ENCODE measurements at places on chromosomes 4 and X.

- DNase-seq, result no peak
Observed at GRCh38 chr4:123871341-123871740, 474.7 kb downstream of the SPRY1 start.

DNA sequence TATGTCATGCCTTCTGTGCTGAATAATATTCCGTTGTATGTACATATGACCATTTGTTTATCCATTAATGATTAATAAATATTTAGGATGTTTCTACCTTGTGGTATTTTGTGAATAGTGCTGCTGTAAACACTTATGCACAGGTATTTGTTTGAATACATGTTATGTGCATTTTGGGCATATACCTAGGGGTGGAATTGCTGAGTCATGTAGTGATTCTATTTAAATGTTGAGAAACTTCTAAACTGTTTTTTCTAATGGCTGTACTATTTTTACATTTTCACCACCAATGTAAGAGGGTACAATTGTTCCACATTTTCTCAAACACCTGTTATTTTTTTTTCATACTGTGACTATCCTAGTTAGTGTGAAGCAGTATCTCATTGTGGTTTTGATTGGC is 1318.6 kb downstream of the TECRL start:
- no peak for DNase-seq

DNA sequence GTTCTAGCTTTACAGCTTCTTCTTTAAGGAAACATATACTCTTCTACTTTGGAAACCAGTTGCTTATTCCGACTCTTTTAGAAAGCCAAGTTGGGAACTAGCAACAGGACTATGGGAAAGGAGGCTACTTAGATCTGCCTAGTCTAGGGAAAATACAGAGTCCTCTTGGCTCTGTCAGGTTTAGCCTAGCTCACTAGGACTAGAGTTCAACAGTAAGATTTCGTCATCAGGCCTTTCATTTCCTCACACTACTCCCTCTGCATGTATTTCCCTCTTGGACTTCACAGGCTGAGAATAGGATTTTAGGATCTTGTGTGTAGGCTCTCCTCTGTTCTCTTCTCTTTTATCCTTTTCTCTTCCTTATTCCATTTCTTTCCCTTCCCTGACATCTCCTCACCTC is 409.8 kb downstream of the AR start:
- no peak for DNase-seq

DNA sequence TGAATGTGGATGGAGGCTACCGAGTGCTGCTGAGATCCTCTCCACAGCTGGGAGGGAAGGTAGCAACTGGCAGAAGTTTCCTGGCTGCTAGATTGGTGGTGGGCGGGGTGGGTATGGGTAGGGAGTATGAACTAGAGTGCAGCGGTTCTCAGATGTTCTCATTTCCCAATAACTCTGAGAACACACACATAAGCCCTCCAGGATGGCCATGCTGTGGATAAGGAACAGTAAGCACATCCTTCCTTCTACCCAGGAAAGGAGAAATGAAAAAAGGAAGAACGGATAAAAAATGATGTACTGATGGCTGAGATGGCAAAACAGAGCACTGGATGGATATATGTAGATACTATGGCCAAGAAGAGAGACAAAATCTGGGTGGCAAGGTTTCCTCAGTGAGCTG is 116.0 kb downstream of the ZNF827 start:
- DNase-seq, result no peak

- no peak for DNase-seq
Observed at GRCh38 chr4:55613621-55614020, 21.6 kb upstream of the PDCL2 start.

DNA sequence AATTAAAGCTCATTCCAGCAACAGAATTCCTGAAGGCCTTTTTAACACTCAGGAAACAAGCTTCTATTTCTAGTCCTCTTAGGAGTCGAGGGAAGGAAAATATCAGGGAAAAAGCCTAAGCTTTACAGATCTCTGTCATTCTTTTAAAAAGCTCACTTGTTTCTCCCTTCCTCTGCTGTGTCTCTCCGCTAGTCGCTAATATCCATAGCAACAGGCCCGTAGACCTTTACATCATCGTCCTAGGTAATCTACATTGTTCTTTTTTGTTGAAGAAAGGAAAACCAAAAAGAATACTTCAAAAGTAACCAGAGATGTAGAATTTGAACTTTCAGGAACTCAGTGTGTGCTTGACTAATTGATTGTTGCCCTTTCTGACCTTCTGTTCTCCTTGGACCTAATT is 45.9 kb upstream of the MTMR1 start:
- DNase-seq, result no peak

DNA sequence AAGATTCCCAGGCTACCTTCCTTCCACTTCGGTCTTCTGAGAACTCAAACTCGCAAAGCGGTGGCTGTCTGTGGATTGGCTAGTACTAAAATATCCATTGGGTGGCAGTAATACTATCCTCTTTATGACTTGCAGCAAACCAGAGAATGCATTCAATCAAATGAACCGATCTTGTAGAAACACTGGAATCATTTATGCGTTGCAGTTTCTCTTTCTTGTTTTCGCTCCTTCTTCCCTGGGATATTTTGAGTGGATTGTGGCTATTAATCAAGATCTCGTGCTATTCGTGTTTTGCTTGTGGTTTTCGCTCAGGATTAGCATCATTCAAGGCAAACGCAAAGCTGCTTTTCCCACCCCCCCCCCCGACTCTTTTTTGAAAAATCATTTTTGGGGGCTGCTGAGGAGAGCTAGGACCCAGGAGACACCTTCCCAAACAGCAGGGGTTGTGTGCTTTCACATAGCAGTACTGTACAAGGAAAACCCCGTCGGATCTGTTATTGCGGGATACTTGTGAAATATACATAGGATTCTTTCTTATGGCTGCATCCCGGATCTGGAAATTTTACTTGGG is at the start of gene IL1RAPL1:
IL1RAPL1 (plus strand) TSS at position 466 of the 571 bp plus-strand sequence.
- DNase-seq, result peak; percentile 57

- DNase-seq, result no peak
Observed at GRCh38 chrX:143437439-143437838, 79.8 kb downstream of the SPANXN3 start.

- no peak for DNase-seq
Observed at GRCh38 chrX:41507919-41508318, 60.8 kb downstream of the NYX start.

GRCh38 chrX:56788717-56789122 is 59.7 kb downstream of the NBDY start:
- no peak for DNase-seq

DNA sequence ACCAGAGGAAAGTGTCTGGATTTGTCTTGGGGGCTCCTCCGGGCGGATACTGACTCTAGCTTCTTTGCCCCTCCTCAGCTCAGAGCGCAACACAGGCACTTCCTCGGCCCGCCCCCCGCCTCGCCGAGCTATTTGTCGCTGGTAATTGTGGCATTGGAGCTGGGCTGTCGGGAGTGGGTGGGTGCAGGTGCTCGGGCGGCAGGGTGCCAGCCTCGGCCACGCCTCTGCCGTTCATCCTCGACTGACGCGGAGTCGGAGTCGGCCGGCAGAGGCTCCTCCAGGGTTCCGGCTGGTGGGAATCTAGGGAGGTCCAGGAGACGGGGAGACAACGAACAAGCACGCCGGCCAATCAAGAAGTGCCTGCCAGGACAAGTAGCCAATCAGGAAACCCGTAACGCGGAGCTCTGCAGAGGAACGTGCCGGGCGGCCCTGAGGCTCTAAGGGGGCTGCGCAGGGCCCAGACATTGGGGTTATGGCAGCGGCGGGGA is 3.9 kb upstream of the SYN1 start:
- DNase-seq, result peak; percentile 74

- no peak for DNase-seq
Observed at GRCh38 chrX:66547847-66548369, 91.0 kb downstream of the EDA2R start.

GRCh38 chr4:147610686-147611085 is 6.5 kb upstream of the TMEM184C start:
- peak; percentile 45 for DNase-seq

DNA sequence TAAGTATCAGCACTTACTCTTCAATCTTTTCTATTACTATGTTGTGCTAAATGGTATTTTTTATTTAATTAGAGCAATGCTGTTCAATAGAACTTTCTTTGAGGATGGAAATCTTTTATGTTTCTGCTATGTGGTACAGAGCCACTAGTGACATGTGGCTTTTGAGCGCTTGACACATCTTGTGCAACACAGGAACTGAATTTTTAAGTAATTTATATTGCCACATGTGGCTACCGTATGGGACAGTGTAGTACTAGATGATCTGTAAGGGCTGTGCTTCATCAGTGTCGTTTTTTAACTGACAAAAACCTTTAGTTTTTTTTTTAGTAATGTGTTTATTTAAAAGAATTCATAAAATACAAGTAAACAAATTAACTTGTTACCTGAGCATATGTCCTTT is 22.4 kb downstream of the HPRT1 start:
- DNase-seq, result no peak

- DNase-seq, result no peak
Observed at GRCh38 chrX:101203761-101204351, 15.7 kb upstream of the DRP2 start.

GRCh38 chrX:119407681-119408080 is 8.5 kb downstream of the SLC25A43 start:
- DNase-seq, result no peak

DNA sequence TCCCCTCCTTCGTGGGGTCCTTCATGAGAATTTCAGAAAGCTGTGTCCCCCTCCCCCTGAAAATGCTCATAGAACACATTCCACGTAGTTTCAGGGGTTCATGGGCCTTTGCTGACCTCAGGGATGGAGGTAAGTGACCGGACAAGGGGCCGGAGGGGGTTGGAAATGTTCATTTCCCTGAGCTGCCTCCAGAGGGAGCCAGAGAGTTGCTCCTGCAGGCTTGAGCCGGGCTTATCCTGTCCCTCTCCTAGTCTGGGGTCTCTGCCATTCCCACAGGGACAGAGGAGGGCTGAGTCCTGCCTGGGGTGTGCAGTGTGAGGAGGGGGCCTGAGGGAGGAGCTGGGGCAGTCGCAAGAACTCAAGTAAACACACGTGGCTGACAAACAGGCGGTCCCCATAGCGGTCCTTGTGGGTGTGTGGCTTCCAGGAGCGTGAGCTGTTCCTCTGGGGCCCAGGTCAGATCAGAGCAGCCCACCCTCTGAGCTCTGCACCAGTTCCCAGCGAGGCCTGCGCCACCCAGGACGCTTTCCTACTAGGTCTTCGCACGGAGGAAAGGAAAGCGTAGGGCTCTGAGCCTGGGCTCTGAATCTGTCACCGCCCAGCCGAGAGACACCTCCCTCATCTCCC is 62.5 kb downstream of the WFS1 start:
- peak; percentile 10 for DNase-seq

Measured in fibroblast of skin of scalp (primary cell).